ENCODE measurements at places on chromosomes 3 and 15.

DNA sequence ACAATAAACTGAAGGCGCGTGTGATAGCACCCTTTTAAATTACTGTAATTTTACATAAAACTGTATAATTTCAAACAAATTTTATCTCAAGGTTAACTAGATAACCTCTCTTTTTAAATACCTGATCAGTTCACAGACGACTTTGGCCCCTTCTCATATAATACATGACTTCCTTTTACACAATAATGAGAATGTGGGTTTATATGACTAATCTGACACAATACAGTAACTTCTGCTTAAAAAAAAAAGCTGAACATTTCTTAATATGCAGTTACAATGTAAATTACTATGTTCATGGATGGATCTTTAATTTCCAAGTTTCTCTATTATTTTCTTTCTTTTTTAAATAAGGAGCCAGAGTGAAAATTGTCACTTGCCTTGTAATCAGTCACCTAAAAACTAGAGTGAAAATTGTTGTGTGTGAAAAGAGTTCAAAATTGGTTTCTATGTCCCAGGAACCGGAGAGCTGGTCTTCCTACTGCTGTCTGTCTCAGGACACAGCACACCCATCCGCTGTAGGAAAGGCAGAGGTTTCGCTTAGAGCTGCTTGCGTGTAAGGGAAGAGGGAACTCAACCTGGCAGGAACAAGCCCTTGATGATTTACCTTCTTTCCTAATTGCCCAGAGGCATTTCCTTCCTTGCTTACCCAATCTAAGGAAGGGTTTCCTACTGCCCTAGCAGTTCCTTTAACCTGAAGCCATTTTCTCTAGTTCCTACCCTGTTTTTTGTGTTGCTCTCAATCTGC, 33.3 kb downstream of the PLD1 start:
- DNase-seq = no peak

- DNase-seq = no peak
Measured at GRCh38 chr3:150740733-150741496, 22.1 kb downstream of the SIAH2 start.

DNA sequence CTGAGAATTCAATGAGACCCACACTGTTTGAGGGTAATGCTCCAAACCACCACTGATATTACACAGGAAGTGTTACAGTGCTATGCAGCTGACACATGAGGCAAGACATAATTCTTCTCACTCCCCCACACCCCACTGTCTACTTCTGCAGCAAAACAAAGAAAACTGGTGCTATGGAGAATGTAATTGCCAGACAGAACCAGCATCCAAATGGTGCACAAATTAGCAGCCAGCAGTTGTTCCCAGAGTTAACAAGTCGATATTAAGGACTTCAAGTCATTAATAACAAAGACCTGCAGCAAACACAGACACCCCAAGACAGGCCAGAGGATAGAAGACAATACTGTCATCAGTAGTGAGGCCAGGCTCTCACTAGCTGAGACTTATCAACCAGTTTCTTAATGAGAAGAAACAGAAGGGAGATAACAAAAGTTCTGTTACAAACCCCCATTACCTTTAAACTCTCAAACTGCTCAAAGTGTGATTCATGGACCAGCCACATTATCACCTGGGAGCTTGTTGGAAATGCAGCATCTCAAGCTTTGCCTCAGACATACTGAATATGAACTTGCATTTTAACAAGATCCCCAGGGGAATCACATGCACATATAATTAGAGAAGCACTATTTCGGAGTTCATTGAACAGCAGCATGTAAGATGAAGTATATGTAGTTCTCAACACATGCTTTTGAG, 58.7 kb upstream of the FNDC3B start:
- no peak for DNase-seq

GRCh38 chr15:99423186-99424130, 142.3 kb upstream of the MEF2A start:
- DNase-seq = no peak

- no peak for DNase-seq
Measured at GRCh38 chr15:80211976-80212375, 40.0 kb downstream of the CTXND1 start.

- DNase-seq = no peak
Measured at GRCh38 chr3:52099001-52099401, 42.6 kb upstream of the DUSP7 start.

DNA sequence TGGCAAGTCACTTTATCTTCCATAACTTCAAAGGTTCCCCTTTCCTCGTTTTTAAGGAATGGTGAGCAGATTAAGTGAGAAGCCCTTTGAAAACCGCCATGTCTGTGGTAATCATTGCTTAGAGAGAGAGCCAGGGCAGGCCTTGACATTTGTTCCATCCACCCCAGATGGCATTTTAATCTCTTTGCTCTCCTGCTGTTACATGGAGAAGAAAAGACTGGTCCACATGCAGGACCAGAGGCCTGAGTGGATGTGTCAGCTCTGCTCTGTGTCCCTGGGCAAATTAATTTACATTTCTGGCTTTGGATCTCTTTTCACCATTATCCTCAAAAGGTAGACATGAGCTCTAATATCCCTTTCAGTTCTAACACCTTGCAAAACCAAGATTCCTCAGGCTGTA, 157.3 kb upstream of the LPP start:
- no peak for DNase-seq

Measured in activated T-helper 2 cell treated with anti-CD3 and anti-CD28 coated beads, Interferon-gamma antibody, Interleukin-2, Interleukin-4, amounts not matched to agents 10 μg/mL and 5 μg/mL and 100 μg/mL, durations not matched to agents 14 hours and 24 hours and 36 hours (primary cell).